ENCODE measurements at places on chromosomes 5 and 9. TPM values are rescaled to one million over a fixed set of nuclear protein-coding genes. Genes with fewer than 3 reads are reported as not detected.

PCDHB2 gene
- polyA plus RNA-seq = not detected

PCDHGA8 gene
- not detected for polyA plus RNA-seq

HMCN2 gene
- not detected for polyA plus RNA-seq

ECPAS gene
- polyA plus RNA-seq = 9.5 TPM

OBP2B gene
- polyA plus RNA-seq = not detected

IRX4 gene
- polyA plus RNA-seq = not detected

CCL28 gene
- polyA plus RNA-seq = 14.5 TPM

GNAQ gene
- 8.5 TPM for polyA plus RNA-seq

CSF1R gene
- 0.80 TPM for polyA plus RNA-seq

ERAP2 gene
- polyA plus RNA-seq = 123 TPM

Measured in CD4-positive, CD25-positive, alpha-beta regulatory T cell (primary cell).